ENCODE measurements at places on chromosomes 7 and 10. TPM values are rescaled to one million over a fixed set of nuclear protein-coding genes. Genes with fewer than 3 reads are reported as not detected.

DNA sequence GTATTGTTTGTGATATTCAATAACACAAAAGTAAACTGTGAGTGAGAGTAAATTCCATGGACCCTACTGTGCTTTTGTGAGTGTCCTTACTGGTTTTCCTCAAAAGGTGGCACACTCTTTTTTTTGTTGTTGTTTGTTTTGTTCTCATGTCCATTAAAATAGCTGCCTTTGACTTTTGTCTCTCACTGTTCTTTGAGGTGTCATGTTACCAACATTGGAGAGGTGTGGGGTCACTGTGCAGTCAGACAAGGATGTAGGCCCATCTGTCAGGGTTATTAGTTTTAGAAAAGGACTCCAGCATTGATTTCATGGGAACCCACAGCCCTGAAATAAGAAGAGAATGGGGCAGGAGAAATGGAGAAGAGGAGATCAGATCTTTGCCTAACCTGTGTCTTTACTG lies 383.1 kb downstream of the SORCS3 start:
- H3K4me3 ChIP-seq, result no peak overlapping the region
- peaks cover 4% of the 10 kb centered on the region for H3K27me3 ChIP-seq
- no peak for DNase-seq
- H3K36me3 ChIP-seq, result no peaks in the 10 kb centered on the region
- no peak overlapping the region for H3K27ac ChIP-seq

GRCh38 chr10:44627591-44628354 lies 242.9 kb upstream of the CXCL12 start:
- peaks cover 3% of the 10 kb centered on the region for H3K27me3 ChIP-seq
- H3K27ac ChIP-seq, result no peak overlapping the region
- H3K4me1 ChIP-seq, result no peaks in the 10 kb centered on the region
- H3K4me3 ChIP-seq, result no peak overlapping the region
- H3K36me3 ChIP-seq, result no peaks in the 10 kb centered on the region
- DNase-seq, result no peak

- no peak overlapping the region for H3K27ac ChIP-seq
- DNase-seq, result peak; percentile 26
- H3K27me3 ChIP-seq, result no peaks in the 10 kb centered on the region
- H3K4me1 ChIP-seq, result peaks cover 29% of the 10 kb centered on the region
Observed at GRCh38 chr10:50421026-50421719, 169.9 kb upstream of the ASAH2 start.

- peak overlapping the region; percentile 61 for H3K27ac ChIP-seq
- H3K27me3 ChIP-seq, result no peaks in the 10 kb centered on the region
- no peak overlapping the region for H3K4me3 ChIP-seq
- DNase-seq, result no peak
Observed at GRCh38 chr10:12201543-12201942, 5.6 kb downstream of the CDC123 start.

GRCh38 chr10:116015583-116016333 lies 257.2 kb downstream of the GFRA1 start:
- H3K27ac ChIP-seq, result no peak overlapping the region
- no peaks in the 10 kb centered on the region for H3K4me1 ChIP-seq

DNA sequence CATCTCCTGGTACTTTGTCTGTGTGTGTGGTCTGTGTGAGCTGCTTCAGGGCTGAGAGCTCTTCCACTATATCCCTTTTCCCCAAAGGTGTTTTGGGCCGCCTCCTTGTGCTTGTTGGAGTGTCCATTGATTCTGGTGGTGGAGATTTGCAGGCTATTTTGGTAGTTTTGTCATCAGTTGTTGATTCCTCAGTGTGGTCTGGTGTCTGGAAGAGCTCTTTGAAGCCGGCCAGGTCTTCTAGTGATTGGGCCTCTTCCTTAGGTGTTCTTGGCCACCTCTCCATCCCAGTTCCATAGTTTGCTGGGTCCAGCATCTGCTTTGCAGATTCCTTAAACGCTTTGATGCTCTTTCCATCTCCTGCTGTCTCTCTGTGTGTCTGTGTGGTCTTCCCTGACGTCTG lies 20.8 kb downstream of the MKI67 start:
- no peak overlapping the region for H3K27ac ChIP-seq
- H3K4me1 ChIP-seq, result peaks cover 15% of the 10 kb centered on the region
- H3K4me3 ChIP-seq, result no peak overlapping the region
- no peaks in the 10 kb centered on the region for H3K27me3 ChIP-seq
- peaks cover 28% of the 10 kb centered on the region for H3K36me3 ChIP-seq

- peak overlapping the region; percentile 99 for H3K4me3 ChIP-seq
- peaks cover 43% of the 10 kb centered on the region for H3K4me1 ChIP-seq
- H3K36me3 ChIP-seq, result peaks cover 40% of the 10 kb centered on the region
- peak; percentile 43 for DNase-seq
- H3K27me3 ChIP-seq, result no peaks in the 10 kb centered on the region
- H3K27ac ChIP-seq, result peak overlapping the region; percentile 99
Observed at GRCh38 chr7:103343758-103344452, 662 bp downstream of the DNAJC2 start.

- no peak overlapping the region for H3K27ac ChIP-seq
- peaks cover 19% of the 10 kb centered on the region for H3K36me3 ChIP-seq
- H3K4me3 ChIP-seq, result no peak overlapping the region
- DNase-seq, result no peak
Observed at GRCh38 chr7:1114505-1114904, 26.6 kb downstream of the GPER1 start.

DNA sequence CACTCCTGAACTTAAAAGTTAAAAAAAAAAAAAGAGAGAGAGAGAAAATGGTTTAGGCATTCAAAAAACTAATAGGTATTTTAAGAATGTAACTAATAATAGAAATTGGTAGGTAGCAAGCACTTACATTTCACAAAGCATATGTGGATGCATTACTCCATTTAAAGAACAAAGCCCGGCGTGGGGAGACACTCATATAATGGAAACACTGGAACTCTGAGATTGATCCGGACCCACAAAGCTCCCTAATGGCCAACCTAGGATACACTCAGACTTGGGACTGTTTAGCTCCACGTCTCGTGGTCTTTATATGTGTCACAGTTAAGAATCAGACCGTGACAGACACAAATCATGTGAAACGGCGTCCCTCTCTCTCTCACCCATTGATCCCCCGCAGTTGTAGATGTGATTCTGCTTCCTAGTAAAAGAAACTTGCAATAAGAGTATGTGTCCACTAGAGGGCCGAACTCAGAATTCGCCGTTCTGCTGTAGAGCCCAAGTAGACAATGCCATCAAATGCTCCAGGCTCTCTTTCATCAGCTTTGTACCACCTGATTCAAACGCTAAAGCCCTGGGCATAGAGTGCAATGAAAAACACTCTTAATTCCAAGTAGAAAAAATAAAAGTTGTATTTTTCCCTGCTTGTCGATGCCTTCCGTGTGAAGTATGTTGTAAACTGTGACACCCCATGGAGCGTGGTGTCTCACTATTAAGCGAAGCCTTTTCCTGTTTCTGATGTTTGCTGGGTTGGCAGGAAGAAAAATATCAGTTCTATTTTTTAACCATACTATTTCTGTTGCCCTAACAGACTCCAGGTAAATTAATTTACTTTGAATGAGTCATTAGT lies 429.0 kb upstream of the MTPN start:
- H3K4me3 ChIP-seq, result no peak overlapping the region

DNA sequence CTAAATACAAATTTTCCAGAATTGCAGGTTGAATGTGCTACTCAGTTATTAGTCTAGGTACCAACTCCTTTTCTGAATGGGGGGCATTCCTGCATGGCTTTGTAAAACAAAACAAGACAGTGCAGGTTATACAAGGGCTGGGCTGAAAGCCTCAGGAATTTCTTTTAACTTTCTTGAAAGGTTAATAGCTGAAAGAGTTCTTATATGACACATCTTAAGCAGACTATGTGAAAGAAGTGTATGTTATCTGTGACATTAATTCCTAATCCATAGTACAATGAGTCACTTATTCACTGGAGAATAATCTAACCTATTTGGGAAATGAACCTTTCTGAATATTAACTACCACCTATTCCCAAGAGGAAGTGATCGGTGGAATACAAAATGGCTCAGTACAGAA lies 115.6 kb upstream of the FAM133B start:
- H3K27ac ChIP-seq, result peak overlapping the region; percentile 76
- H3K36me3 ChIP-seq, result peaks cover 43% of the 10 kb centered on the region
- DNase-seq, result no peak
- H3K27me3 ChIP-seq, result no peaks in the 10 kb centered on the region

GRCh38 chr7:121503039-121503438 lies 106.9 kb upstream of the FAM3C start:
- peaks cover 10% of the 10 kb centered on the region for H3K36me3 ChIP-seq
- H3K27ac ChIP-seq, result no peak overlapping the region
- no peak overlapping the region for H3K4me3 ChIP-seq
- no peak for DNase-seq
- no peaks in the 10 kb centered on the region for H3K27me3 ChIP-seq

DNA sequence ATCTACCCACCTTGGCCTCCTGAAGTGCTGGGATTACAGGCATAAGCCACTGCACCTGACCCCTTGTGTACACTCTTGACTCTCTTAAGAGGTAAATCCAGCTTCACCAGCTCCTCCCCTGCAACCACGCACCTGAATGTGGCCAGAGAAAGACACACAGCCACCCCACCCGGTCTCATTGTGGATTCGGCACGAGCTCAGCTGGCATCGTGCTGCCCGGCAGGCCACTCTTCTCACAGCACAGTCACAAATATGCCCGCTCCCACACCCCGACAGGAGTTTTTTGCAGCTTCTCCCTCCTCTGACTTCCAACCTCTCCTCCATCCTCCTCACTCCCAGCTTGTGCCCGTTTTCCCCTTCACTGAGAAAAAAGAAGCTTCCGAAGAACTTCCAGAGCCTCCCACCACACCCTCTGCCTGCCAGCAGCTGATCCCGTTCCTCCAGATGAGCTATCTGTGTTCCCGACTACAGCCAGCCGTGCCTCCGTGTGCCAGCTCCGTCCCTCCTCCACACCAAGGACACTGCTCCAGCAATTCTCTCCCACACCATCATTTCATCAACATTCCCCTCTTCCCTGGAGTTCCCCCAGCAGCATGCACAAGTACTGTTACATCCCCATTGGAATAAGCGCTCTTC lies 8.0 kb upstream of the SMARCD3 start:
- DNase-seq, result no peak
- peaks cover 3% of the 10 kb centered on the region for H3K4me1 ChIP-seq
- H3K4me3 ChIP-seq, result no peak overlapping the region
- no peak overlapping the region for H3K27ac ChIP-seq
- peaks cover 5% of the 10 kb centered on the region for H3K27me3 ChIP-seq

DNA sequence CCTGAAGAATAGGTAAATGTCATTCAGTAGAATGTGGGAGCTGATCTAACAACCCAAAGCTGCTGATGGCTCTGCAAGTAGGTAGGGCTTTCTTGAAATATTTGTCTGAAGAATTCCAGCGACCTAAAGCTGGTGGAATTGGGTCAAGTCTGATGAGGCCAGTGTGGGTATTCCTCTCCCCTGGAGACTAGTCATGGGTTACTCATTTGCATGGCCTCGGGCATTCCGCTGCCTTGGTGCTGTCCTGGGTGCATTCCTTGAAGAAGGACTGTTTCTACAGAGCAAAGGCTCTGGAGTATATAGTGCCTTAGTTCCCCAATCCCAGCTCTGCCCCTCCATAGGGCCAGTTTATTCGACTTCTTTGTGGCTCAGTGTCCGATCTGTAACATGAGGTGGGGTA lies 19.2 kb downstream of the PDK4 start:
- DNase-seq, result no peak
- no peak overlapping the region for H3K4me3 ChIP-seq
- H3K27ac ChIP-seq, result no peak overlapping the region
- H3K27me3 ChIP-seq, result no peaks in the 10 kb centered on the region

GRCh38 chr7:83937930-83938329 lies 256.7 kb downstream of the SEMA3A start:
- H3K27me3 ChIP-seq, result peaks cover 7% of the 10 kb centered on the region
- no peak overlapping the region for H3K27ac ChIP-seq
- H3K4me1 ChIP-seq, result no peaks in the 10 kb centered on the region
- DNase-seq, result no peak

GRCh38 chr10:70478191-70479164 lies at the start of gene PALD1:
TSS of gene PALD1 (plus strand) at chr10:70478767. CDS start at chr10:70525952, 47,185 bp downstream.
- H3K27me3 ChIP-seq, result peaks cover 39% of the 10 kb centered on the region
- peak within 1 kb of the TSS; percentile 77 for H3K4me3 ChIP-seq
- H3K36me3 ChIP-seq, result no peaks in the 10 kb centered on the region
- DNase-seq, result peak; percentile 67

DNA sequence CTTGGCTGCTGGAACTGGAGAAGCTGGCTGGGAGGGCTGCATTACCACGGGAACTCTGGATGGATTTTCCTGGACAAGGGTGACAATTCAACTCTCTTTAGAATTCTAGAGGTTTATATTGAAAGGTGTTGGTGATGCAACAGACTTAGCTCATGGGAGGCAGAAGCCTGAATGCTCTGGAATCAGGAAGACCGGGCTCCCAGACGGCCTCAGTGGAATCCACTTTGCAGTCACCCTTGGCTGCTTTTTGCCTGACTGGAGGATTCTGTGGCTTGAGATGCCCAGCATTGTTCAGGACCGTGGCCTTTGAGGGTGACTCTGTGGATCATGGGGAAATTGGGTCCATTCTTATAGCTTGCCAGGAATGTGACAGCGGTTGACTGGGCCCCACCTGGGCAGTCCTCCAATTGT lies 32.3 kb downstream of the PYROXD2 start:
- DNase-seq, result no peak
- H3K27ac ChIP-seq, result no peak overlapping the region
- peaks cover 7% of the 10 kb centered on the region for H3K36me3 ChIP-seq
- no peaks in the 10 kb centered on the region for H3K27me3 ChIP-seq
- no peak overlapping the region for H3K4me3 ChIP-seq

DNA sequence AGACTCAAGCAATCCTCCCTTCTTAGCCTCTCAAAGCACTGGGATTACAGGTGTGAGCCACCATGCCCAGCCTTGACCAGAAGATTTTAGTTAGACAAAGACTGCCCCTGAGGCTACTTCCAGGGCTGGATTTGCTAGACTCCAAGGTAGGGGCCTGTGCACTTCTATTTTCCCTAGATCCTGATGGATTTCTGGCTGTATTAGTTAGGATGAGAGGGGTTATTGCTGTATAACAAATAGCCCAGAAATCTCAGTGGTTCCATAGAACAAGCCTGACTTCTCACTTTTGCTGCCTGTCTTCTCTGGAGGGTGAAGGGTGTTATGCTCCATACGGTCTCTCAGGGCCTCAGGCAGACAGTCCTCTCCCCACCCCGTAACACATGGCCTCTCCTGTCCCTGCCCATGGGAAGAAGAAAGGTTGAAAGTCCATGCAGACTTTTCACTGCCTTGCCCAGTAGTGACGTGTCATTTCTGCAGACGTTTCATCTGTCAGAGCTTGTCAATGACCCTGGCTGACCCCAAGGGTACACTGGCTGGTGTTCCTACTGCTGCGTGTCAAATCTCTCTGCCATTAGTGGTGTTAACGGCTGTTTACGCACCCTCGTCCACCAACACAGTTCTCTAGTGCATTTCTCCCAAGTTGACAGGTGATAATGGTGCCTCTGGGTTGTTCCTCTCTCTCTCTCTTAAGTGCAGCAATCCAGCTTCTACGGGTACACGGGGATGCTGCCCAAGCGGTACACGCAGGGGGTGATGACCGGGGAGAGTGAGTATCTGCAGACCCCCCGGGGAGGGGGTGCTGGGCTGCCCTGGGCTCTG lies 11.6 kb downstream of the SLC29A4 start:
- peaks cover 10% of the 10 kb centered on the region for H3K4me1 ChIP-seq
- H3K27ac ChIP-seq, result no peak overlapping the region
- H3K36me3 ChIP-seq, result no peaks in the 10 kb centered on the region
- H3K27me3 ChIP-seq, result peaks cover 20% of the 10 kb centered on the region

EIF3A gene
- total RNA-seq, result 163 TPM

SHH gene
- not detected for total RNA-seq

GPR85 gene
- 0.16 TPM for total RNA-seq

TAS2R41 gene
- total RNA-seq, result not detected

MRC1 gene
- 0.06 TPM for total RNA-seq

SFRP4 gene
- total RNA-seq, result not detected

STAG3 gene
- total RNA-seq, result 21.4 TPM

AKR1D1 gene
- total RNA-seq, result not detected

SLC13A1 gene
- total RNA-seq, result not detected

Data from activated naive CD8-positive, alpha-beta T cell treated with anti-CD3 and anti-CD28 coated beads for 36 hours (primary cell).